ENCODE measurements at places on chromosomes 16 and 17.

GRCh38 chr16:8887952-8888560 lies 5.9 kb downstream of the LITAFD start:
- DNase-seq = no peak

GRCh38 chr16:10265770-10266615 lies 83.8 kb upstream of the GRIN2A start:
- DNase-seq = no peak

DNA sequence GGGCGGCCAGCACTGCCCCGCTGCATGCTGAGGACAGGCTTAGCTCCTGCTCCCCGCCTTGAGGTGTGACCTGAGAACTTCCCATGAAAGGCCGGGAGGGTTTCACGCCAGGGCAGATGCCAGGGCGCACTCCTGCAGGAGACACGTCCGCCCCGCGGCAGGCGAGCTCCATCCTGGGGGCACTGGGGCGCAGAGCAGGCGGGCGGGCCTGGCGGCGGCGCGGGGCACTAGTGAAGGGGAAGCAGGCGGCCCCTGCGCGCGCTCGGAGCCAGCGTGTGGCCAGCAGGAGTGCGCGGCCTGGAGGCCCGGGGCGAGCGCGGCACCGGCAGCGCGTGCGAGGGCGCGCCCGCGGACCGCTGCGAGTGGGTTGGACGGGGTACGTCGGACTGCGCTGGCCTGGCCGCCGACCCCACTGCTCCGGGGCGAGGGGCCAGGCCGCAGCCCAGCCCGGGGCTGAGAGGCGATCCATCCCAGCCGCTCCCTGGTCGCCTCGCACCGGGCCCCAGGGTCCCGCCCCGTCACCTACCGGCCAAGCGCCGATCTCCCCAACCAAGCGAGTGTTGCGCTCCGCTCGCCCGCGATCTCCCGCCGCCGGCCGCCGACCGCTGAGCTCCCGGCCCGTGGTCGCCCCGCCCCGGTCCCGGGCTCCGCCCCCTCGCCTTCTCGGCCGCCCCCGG lies at the start of gene MAP3K14:
MAP3K14 (minus strand) TSS at position 587 of the 677 bp plus-strand sequence. CDS start 26,275 bp downstream, outside the sequence.
- DNase-seq = peak; percentile 42

DNA sequence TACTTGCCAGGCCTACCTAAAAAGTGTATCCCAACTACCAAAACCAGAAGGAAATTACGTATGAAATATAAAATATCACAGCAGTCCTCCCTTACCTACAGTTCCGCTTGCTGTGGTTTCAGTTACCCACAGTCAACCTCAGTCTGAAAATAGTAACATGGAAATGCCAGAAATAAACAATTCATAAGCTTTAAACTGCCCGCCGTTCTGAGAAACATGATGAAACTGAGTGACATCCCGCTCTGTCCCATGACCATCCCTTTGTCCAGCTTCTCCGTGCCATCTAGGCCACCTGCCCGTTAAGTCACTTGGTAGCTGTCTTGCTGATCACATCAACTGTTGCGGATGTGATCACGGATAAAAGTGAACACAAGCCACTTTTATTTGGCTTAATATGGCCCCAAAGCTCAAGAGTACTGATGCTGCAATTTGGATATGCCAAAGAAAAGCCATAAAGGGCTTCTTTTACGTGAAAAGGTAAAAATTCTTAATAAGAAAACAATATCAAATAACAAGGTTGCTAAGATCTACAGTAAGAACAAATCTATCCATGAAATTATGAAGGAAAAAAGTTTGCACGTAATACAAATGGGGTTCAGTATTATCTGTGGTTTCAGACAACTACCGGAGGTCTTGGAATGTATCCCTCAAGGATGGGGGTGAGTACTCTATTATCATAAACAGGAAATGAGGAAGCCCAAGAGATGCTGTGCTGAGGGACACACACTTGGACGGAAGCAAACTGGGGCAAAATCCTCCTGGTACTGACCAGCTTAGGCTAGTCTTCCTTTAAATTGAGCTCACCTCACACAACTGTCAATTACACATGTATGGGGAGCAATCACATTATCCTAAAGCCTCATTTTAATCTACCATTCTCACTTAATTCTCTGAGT lies 8.2 kb downstream of the USP22 start:
- DNase-seq = no peak

- DNase-seq = no peak
Observed at GRCh38 chr17:12917399-12917798, 100.4 kb downstream of the ELAC2 start.

GRCh38 chr17:67212714-67213417 lies 32.1 kb downstream of the HELZ start:
- no peak for DNase-seq

DNA sequence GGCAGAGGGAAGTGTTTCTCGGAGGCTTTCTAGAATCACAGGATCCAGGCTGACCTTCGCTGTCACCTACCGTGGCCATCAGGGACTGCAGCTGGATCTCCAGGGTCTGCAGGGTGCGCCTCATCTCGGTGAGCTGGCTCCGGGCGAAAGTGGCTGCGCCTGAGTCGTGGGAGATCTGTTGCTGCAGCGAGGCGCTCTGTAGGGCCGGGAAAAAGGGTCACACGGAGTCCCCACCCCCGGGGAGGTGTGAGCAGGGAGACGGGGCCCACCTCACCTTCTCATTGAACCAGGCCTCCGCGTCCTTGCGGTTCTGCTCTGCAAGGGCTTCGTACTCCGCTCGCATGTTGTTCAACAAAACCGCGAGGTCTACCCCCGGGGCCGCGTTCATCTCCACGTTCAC lies 2.9 kb downstream of the KRT28 start:
- no peak for DNase-seq

- DNase-seq = no peak
Observed at GRCh38 chr16:65716737-65717700, 595.2 kb upstream of the CDH11 start.

- DNase-seq = no peak
Observed at GRCh38 chr17:15931394-15931793, 13.5 kb upstream of the ADORA2B start.

- DNase-seq = no peak
Observed at GRCh38 chr16:51630076-51630475, 479.0 kb upstream of the SALL1 start.

- DNase-seq = no peak
Observed at GRCh38 chr17:58412961-58413586, 4.3 kb downstream of the RNF43 start.

- DNase-seq = no peak
Observed at GRCh38 chr17:39169518-39169917, 3.6 kb upstream of the ARL5C start.

All from stimulated activated CD8-positive, alpha-beta memory T cell treated with anti-CD3 and anti-CD28 coated beads, Interleukin-4, amount 100 ng/mL, for 1 hour (primary cell).